CD4-positive, CD25-positive, alpha-beta regulatory T cell (primary cell): ENCODE measurements at places on chromosomes 16 and 17. TPM values are rescaled to one million over a fixed set of nuclear protein-coding genes. Genes with fewer than 3 reads are reported as not detected.

DNA sequence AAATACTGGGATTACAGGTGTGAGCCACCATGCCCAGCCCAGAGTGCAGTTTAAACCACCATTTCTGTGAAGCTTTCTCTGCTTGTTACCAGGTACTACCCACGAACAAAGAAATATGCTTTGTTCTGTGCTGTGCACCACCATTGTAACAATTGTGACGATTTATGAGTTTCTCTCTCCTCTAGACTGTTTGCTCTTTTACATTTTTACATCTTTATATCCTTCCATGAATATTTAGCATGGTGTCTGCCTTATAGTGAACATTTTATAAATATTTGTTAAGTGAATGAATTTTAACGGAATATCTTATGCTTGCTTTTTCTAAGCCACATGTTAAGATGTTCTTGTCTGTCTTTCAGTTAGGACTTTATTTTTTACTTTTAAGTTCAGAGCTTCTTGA, 60.3 kb downstream of the OMG start:
- H3K4me1 ChIP-seq = no peaks in the 10 kb centered on the region
- H3K27me3 ChIP-seq = no peaks in the 10 kb centered on the region
- DNase-seq = no peak
- H3K27ac ChIP-seq = no peak overlapping the region

DNA sequence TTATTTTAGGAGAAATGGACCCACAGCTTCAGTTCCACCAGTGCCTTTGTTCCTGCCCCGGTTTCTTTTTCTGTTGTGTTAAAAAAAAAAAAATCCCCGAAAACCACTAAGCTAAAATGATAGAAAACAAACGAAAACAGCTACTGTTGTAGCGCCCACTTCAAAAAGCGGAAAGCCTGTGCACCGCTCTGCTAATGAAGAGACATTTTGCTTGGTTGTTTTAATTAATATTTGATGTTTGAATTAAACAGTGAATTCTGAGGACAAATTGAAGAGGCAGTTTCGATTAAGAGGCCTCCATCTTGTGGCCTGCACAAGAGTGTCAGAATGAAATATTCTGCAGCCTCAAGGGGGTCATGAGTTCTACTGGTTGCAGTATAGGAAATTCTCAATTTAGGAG, 186.7 kb downstream of the RPTOR start:
- H3K27me3 ChIP-seq = no peaks in the 10 kb centered on the region
- H3K27ac ChIP-seq = peak overlapping the region; percentile 55
- peak; percentile 71 for DNase-seq
- H3K4me1 ChIP-seq = peaks cover 17% of the 10 kb centered on the region
- H3K4me3 ChIP-seq = peak overlapping the region; percentile 64

- no peak overlapping the region for H3K4me3 ChIP-seq
- no peaks in the 10 kb centered on the region for H3K27me3 ChIP-seq
- DNase-seq = no peak
- no peak overlapping the region for H3K27ac ChIP-seq
These were observed 15.3 kb downstream of the MEAK7 start for GRCh38 chr16:84489131-84489530.

DNA sequence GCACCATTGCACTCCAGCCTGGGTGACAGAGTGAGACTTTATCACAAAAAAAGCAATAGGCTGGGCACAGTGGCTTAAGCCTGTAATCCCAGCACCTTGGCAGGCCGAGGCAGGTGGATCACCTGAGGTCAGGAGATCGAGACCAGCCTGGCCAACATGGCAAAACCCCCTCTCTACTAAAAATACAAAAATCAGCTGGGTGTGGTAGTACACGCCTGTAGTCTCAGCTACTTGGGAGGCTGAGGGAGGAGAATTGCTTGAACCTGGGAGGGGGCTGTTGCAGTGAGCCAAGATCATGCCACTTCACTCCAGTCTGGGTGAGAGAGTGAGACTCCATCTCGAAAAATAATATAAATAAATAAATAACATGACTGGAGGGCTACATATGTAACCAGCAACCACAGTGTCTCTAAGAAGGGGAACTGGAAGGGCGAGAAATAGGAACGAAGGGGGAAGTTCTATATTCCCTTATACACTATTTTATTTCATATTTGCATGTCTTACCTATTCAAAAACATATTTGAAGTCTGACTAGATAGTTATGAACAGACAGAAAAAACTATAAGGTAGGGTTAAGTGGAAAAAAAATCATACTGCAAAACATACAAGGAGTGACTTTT, 25.9 kb downstream of the MYH11 start:
- no peaks in the 10 kb centered on the region for H3K4me1 ChIP-seq
- H3K27me3 ChIP-seq = no peaks in the 10 kb centered on the region
- no peak for DNase-seq
- no peak overlapping the region for H3K27ac ChIP-seq
- no peak overlapping the region for H3K4me3 ChIP-seq
- H3K36me3 ChIP-seq = no peaks in the 10 kb centered on the region

DNA sequence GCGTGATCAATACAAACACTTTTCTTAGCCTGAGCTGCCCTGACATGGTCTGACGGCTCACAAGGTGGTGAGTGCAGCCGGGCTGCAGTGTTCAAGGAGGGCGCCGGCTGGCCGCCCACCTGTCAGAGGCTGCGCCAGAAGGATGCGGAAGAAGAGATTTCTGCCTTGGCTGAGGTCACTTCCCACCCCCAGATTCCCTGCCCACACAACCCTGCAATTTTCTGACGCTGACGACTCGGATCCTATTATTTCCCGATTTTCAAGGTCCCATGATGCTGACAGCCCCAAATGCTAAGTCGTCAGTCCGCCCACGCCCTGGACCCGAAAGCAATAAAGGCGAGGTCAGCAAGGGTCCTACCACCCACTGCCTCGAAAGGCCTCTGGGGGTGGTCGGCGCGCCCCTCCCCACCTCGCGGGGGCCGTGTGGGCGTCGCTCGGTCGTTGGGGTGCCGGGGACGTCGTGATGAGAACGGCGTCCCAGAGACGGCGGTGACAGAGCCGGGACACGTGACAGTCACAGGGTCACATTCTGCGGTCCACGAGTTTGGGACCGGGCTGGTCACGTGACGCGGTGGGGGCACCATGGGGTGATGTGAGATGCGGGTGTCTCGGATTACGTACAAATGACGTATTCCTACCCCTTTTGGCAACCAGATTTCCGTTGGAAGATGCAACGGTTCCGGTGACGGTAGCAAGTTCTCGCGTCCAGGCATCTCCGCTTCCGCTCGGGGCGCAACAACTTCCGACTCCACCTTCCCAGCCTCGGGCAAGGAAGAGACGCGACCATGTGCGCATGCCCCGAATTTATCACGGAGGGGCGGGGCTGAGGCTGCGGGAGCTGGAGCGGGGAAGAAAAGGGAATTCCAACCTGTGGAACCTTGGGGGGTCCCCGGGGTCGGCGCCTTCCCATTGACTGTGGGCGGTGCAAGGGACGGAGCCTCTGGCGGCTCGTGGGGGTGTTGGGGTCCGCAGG, at the start of gene STX4:
Gene STX4, plus strand, starts transcription at position 823 of the 973 bp plus-strand sequence. CDS start 248 bp downstream, outside the sequence.
- H3K27ac ChIP-seq = peak within 1 kb of the TSS; percentile 93
- no peaks in the 10 kb centered on the region for H3K27me3 ChIP-seq
- peaks cover 6% of the 10 kb centered on the region for H3K36me3 ChIP-seq
- peak; percentile 98 for DNase-seq

GRCh38 chr17:70773258-70773657, 603.9 kb downstream of the KCNJ2 start:
- H3K36me3 ChIP-seq = no peaks in the 10 kb centered on the region
- no peak overlapping the region for H3K4me3 ChIP-seq
- H3K27me3 ChIP-seq = no peaks in the 10 kb centered on the region
- H3K27ac ChIP-seq = no peak overlapping the region

DNA sequence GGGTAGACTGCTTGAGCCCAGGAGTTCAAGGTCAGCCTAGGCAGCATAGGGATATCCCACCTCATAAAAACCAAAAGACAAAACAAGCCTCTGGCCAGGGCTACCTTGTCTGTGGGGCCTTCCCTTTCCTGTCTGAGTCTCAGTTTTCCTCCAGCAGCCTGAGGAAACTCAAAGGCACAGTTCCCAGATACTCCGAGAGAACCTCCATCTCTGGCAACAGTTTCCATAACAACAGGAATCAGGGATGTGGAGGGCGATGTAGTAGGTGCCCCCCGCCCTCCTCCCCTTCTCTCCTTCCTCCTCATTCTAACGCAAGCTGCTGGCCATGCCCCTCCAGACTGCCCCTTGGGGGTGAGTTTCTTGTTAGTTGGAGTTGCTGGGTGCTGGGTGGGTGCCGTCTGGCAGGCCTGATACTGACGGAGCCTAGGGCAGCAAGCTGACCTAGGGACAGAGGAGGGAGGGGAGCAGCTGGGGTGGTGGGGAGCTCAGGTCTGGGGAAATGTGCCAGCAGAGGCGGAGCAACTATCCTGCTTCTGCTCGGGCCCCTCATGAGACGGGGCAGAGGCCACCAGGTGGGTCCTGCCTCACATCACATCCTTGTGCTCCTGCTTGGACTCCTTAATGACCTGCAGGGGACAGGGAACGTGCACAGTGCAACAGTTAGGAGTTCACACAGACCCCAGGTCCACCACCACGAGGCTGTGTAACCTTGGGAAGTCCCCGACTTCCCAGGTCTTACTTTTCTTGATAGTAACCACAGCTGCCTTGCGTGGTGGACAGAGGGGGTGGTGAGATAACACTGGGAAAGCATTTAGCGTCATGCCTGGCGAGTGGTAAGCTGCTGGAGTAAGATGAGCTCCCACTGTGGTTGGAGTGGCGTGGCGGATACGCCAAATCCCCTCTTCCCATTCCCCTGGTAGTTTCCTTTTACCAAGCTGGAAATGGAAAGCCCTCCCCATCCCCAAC, 7.8 kb upstream of the EFTUD2 start:
- H3K4me3 ChIP-seq = no peak overlapping the region
- H3K27ac ChIP-seq = no peak overlapping the region
- no peaks in the 10 kb centered on the region for H3K36me3 ChIP-seq
- H3K4me1 ChIP-seq = peaks cover 7% of the 10 kb centered on the region
- no peak for DNase-seq
- H3K27me3 ChIP-seq = no peaks in the 10 kb centered on the region

GRCh38 chr16:83004868-83005652, 378.3 kb downstream of the CDH13 start:
- DNase-seq = no peak
- no peak overlapping the region for H3K4me3 ChIP-seq
- no peaks in the 10 kb centered on the region for H3K36me3 ChIP-seq
- no peaks in the 10 kb centered on the region for H3K27me3 ChIP-seq
- no peaks in the 10 kb centered on the region for H3K4me1 ChIP-seq

DNA sequence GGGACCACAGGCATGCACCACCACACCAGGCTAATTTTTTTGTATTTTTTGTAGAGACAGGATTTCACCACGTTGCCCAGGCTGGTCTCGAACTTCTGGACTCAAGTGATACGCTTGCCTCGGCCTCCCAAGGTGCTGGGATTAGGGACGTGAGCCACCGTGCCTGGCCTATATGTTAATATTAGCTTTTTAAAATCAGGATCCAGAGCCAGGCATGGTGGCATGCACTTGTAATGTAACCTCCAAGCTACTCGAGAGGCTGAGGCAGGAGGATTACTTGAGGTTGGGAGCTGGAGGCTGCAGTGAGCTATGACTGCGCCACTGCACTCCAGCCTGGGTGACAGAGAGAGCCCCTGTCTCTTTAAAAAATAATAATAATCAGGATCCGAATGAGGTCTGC, 8.5 kb upstream of the ADCY7 start:
- H3K27me3 ChIP-seq = peaks cover 4% of the 10 kb centered on the region
- H3K36me3 ChIP-seq = no peaks in the 10 kb centered on the region
- no peak overlapping the region for H3K4me3 ChIP-seq
- H3K4me1 ChIP-seq = no peaks in the 10 kb centered on the region

DNA sequence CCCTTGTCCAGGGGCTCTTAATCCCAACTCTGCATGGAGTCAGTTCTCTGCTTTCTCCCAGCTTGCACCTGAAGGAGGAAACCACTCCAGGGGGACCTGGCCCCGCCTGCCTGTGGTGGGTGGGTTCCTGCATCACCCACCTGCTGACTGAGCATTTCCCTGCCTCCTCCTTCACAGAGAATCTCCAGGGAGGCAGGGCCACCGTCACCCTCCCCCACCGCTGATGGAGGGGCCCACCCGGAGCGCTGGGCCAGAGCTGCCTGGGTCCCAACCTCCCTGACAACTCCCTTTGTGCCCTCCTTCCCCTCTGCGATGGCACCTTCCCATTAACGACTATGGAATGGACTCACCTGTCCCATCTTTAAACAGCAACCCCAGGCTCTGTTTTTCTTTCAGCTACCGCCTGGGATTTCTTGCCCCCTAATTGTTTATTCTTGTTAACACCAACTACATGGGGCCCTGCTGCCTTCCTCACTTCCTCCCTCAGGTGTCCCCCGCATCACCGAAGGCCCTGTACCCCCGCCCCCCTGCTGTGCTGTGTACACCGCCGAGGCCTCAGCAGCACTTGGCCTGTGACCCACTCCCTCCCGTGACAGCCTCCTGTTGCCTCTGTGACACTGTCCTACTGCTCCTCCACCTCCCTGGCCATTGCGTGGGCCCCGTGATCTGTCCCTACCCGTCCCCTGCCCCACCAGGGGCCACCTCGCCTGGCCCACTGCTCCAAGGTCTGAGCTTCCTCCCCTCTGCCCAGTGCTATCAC, 842 bp upstream of the TEDC2 start:
- peaks cover 2% of the 10 kb centered on the region for H3K36me3 ChIP-seq
- H3K4me3 ChIP-seq = peak overlapping the region; percentile 51
- H3K27me3 ChIP-seq = no peaks in the 10 kb centered on the region
- H3K4me1 ChIP-seq = peaks cover 13% of the 10 kb centered on the region
- DNase-seq = no peak

GRCh38 chr16:1291576-1291974, 17.9 kb upstream of the UBE2I start:
- H3K36me3 ChIP-seq = no peaks in the 10 kb centered on the region
- H3K4me1 ChIP-seq = no peaks in the 10 kb centered on the region
- no peak for DNase-seq
- H3K27ac ChIP-seq = no peak overlapping the region
- H3K4me3 ChIP-seq = no peak overlapping the region

DNA sequence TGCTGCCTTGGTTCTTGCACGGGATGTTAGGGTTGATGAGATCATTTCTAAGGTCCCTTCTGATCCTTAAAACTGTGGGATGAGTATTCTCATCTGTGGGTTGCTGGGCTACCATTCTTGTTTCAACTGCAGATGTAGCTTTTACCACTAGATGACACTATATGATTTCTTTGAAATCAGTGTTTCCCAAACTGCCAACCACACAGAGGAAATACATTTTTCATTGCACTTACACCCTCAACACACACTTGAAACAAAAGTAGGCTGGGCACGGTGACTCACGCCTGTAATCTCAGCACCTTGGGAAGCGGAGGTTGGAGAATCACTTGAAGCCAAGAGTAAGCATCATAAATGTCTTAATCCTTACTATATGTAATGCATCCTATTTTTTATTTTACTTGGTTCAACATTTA, 15.3 kb downstream of the LCMT1 start:
- H3K36me3 ChIP-seq = peaks cover 22% of the 10 kb centered on the region
- DNase-seq = peak; percentile 72
- H3K27ac ChIP-seq = no peak overlapping the region
- H3K27me3 ChIP-seq = no peaks in the 10 kb centered on the region
- H3K4me3 ChIP-seq = peak overlapping the region; percentile 4

- peak overlapping the region; percentile 41 for H3K4me3 ChIP-seq
- peak overlapping the region; percentile 41 for H3K27ac ChIP-seq
These were observed 15.7 kb downstream of the C16orf74 start for GRCh38 chr16:85735225-85735635.

Gene CDC6
- polyA plus RNA-seq = 1.1 TPM

Gene GFER
- 35.9 TPM for polyA plus RNA-seq

Gene DNASE1L2
- not detected for polyA plus RNA-seq

Gene FAM83G
- 6.2 TPM for polyA plus RNA-seq

Gene CYBA
- 964 TPM for polyA plus RNA-seq

Gene SLC25A10
- 3.4 TPM for polyA plus RNA-seq

Gene PITPNM3
- polyA plus RNA-seq = 0.12 TPM

Gene KRT26
- polyA plus RNA-seq = not detected

Gene CLEC19A
- polyA plus RNA-seq = not detected

Gene TNP2
- polyA plus RNA-seq = not detected

Gene OR4D1
- 0.54 TPM for polyA plus RNA-seq

Gene ICAM2
- 465 TPM for polyA plus RNA-seq

Gene DNAI2
- 0.10 TPM for polyA plus RNA-seq

Gene CORO1A
- polyA plus RNA-seq = 1,770 TPM
